Activated CD8-positive, alpha-beta memory T cell treated with anti-CD3 and anti-CD28 coated beads for 4 hours (primary cell): ENCODE measurements at places on chromosomes 2 and 18.

DNA sequence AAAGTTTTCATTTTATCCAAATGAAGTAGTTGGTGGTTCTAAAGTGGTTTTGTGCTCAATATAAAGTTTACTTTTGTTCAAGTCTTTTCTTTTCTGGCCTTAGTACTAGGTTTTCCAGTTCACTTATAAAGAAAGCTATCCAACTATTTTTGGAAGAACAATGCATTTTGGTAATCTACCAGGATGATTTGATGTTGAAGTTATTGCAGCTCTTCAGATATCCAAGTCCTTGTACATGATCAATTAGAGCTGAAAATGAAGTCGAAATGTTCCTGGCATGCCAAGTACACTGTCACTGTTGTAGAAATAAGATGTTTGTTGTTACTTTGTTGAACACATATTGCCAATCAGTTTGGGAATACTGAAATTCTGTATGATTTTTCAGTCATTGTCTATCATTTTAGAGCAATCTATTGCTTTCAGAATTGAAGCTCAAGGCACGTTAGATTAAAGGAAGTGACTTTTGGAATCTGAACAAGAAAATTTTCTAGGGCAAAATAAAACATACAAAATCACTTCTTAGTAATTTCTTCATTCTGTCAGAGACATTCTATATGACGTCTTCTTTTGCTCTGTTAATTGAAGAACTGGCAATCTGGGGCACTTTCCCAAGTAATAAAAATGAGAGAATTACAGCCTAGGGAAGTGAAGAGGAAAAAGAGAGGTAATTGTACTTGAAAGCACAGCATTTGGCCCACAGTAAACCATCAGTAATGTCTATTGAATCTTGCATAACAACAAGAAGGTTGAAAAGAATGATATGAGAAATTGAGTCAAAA is 232.3 kb downstream of the MREG start:
- no peak for DNase-seq

- DNase-seq, result no peak
Observed at GRCh38 chr18:72075040-72075439, 469.1 kb downstream of the CBLN2 start.

- DNase-seq, result no peak
Observed at GRCh38 chr2:2640371-2640770, 309.3 kb upstream of the MYT1L start.

GRCh38 chr18:63078471-63078870 is 241.1 kb downstream of the BCL2 start:
- DNase-seq, result no peak

DNA sequence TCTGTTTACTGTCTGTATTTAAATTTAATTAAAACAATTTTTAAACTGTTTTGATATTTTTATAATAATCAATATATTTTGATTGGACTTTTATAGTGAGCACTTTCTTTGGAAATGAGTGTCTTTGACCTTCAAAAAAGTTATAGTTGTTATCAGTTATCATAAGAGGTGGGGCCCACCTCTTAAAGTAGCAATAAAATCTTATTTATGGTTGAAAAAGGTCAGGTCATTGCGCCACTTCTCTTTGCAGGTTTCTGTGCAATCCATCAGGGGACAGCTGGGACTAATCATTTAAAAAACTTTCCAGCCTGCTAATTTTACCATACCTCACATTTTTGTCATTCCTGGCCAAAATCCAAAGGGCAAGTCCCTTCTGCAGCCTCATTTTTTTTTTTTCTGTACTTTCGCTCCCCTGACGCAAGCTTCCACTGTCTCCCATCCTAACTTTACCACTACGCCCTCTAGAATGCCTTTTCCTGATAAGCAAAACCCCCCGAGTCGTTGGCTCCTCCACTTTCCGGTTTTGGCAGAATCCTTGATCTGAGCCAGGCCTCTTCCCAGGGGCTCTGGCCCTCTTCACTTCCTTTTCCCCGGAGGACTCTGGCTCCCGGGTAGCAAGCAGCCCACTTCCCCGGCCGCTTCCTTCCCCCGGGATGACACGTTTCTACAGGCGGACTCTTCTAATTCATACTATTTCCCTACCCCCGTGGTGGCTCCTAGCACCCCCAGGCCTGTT is 1.1 kb upstream of the SEH1L start:
- DNase-seq, result peak; percentile 5

DNA sequence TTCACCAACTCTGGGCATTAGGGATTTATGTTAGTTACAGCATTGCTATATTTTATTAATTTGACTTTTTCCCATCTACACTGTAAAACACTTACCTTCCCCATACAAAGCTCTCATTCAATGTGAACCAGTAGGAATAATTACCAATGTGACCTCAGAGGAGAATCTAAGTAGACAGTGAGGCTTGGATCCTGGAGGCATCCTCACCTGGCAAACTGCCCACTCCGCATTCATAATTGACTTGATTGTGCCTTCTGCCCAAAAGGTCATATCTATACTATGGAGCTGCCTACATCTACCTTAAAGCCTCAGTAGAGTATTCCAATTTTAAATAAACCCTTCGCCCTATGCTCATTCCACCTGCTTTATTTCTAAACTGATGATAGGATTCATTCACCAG is 45.4 kb upstream of the SCN1A start:
- DNase-seq, result no peak

- DNase-seq, result no peak
Observed at GRCh38 chr2:172836347-172836821, 100.7 kb downstream of the RAPGEF4 start.

DNA sequence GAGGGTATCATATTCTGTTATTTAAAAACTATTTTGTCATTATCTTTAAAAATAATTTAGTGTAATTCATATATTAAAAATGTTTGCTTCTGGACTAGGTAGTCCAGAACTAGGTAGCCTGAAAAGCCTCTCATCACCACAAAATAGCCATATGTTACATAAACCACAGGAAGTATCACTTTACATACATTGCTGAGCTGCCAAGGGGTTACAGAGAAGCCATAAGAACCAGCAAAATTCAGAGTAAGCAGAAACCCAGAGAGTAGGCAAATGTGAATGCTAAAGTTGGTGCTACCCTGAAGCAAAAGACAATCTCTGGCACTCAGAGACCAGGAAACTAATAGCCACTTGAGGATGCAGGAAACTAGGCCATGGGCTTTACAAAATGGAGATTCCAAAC is 60.9 kb downstream of the LOXHD1 start:
- DNase-seq, result no peak

- no peak for DNase-seq
Observed at GRCh38 chr2:96403481-96403880, 67.9 kb downstream of the NCAPH start.

DNA sequence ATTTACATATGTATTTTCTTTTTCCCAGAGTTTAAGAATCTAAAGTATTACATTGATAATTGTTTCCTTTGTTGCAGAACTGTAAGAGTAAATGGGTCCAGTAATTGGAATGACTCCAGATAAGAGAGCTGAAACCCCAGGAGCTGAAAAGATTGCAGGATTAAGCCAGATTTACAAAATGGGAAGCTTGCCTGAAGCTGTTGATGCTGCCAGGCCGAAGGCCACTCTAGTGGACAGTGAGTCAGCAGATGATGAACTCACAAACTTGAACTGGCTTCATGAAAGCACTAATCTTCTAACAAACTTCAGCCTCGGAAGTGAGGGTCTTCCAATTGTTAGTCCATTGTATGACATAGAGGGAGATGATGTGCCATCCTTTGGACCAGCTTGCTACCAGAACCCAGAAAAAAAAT is 183.8 kb upstream of the STON1 start:
- DNase-seq, result no peak

DNA sequence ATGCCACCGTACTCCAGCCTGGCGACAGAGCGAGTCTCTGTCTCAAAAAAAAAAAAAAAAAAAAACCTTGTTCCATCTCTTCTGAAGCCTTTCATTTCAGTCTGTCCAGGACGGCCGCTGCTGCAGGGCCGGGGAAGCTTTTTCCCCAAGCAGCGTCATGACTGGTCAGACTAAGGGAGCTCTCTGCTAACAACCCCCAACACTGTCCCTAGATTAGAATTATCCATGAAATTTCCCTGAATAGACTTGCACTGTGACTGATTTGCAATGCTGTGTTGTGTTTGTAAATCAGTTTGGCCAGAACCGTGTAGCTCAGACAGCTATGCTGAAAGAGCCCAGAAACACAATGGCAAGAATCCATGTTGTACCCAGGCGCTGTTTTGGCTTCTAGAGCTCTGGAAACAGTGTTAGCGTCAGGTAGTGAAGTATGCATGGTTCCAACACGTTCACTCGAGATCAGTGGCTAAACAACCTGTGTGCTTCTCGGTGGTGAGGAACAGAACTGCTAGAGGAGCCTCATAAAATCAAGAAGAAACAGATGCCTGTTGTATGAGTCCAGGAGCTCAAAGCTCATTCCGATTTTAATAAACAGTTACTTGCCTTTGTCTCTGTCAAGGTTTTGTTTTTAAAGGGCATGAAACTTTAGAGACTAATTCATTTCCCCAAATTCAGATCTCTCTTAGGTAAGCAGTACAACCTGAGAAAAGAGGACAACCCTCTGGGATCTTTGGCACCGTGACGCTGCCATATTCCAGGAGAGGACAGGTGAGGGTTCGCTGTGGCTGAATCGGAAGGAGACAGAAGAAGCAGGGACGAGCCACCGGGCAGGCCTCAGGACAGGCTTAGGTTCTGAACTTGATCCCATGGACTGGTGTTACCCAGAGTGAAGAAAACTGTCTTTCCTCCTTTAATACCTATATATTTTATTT is 43.5 kb downstream of the GORASP2 start:
- DNase-seq, result no peak

DNA sequence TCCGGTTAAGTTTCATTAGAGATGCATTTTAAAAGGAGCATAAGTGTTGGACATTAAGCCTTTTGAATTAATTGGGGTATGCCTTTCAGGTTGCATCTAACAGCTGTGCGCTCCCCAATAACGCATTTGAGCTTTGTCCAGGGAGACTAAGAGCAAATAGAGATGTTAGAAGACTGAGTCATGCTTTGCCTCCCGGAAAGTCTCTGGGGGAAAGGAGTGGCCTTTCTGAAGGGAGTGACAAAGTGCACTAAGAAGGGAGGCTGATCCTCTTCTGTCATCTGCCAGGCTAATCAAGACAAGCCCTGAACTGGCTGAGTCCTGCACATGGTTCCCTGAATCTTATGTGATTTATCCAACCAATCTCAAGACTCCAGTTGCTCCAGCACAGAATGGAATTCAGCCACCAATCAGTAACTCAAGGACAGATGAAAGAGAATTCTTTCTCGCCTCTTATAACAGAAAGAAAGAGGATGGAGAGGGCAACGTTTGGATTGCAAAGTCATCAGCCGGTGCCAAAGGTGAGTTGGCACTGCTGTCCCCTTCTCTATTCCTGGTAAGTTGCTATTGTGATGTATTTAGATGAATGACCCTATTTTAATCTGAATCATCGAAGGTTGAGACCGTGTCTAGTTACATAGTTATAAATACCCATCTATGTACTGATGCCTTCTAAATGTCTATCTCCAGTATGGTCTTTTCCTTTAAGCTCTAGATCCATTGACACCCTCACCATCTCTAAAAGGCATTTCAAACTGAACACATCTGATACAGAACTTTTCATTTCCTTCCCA is 12.1 kb downstream of the TTL start:
- DNase-seq, result no peak

GRCh38 chr2:168814046-168814445 is 11.6 kb downstream of the NOSTRIN start:
- DNase-seq, result no peak

- DNase-seq, result no peak
Observed at GRCh38 chr2:159035790-159036411, 67.5 kb downstream of the TANC1 start.

- DNase-seq, result no peak
Observed at GRCh38 chr2:37396890-37397565, 52.6 kb downstream of the QPCT start.

DNA sequence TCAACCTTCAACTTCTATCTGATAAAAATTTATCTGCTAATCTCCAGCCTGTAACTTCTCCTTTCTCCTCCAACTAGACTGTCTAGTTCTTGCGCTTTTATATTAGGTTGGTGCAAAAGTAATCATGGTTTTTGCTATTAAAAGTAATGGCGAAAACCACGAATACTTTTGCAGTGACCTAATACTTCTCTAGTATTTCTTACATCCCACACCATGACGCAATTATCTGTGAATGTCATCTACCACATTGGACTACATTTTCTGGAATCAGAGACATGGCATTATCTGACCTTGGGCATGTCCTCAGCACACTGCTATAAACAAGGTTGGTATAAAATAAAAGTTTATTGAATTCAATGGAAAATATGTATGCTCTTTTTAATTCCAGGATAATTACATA is 370.2 kb upstream of the LYPD1 start:
- DNase-seq, result no peak

- DNase-seq, result no peak
Observed at GRCh38 chr18:76839086-76839794, 16.9 kb downstream of the ZNF236 start.

GRCh38 chr2:239743206-239743605 is 281.9 kb downstream of the NDUFA10 start:
- DNase-seq, result no peak

GRCh38 chr18:13243363-13243762 is 24.8 kb downstream of the LDLRAD4 start:
- DNase-seq, result no peak

DNA sequence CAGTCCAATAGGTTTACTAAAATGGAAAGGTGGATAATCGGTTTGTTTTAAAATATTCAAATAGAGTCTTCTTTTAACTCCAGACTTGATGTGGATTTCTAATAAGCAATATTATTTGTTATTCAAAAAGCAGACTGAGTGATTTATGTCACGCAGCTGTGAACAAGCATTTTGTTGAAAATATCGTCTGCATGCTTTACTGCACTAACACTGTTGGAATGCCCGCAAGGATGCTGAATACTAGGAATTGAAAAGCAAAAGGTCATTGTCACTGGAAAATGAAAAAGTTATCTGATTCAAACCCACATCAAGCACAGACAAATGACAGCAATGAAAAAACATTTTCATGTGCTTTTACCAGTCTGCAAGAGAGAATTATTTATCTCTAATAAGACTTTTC is 31.1 kb downstream of the CHN1 start:
- no peak for DNase-seq
